ENCODE measurements at places on chromosomes 7 and 10.

DNA sequence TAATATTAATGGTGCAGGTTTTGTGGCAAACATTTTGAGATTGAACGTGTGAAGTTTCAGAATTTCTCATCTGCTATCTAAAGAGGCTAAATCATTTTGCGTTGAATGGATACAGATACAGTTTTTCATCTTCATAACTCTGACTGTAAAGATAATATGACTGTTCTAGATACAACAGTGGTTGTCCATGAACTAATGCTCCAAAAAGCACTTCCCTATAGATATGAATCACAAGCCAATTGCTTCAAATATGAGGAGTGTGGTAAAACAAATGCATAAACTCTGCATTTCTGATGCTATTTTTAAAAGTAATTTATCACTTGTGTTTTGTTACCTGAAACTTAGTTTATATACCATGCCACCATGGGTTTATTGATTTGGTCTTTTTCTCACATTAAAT, 750.1 kb downstream of the MAGI2 start:
- DNase-seq = no peak

GRCh38 chr10:51718804-51719291, 19.5 kb upstream of the CSTF2T start:
- DNase-seq = no peak

- no peak for DNase-seq
Measured at GRCh38 chr10:58352956-58353610, 18.3 kb downstream of the UBE2D1 start.

DNA sequence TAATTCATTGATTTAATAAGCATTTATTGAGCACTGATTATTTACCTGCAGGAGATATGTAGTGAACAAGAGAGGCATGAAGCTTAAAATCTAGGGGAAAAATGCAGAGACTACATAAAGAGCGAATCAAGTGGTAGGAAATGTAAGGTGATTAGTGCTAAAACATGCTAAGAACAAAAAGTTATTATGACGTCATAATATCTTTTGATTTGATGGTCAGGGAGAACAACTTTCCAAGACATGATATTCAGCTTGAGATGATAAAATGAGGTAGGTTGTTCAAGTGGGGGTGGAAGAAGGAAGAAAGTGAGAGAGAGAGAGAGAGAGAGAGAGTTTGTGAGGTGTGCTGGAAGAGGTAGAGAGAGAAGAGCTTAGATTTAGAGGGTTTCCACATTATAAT, 317.7 kb downstream of the NRG3 start:
- DNase-seq = no peak

GRCh38 chr7:86479144-86479543, 164.6 kb upstream of the GRM3 start:
- no peak for DNase-seq

DNA sequence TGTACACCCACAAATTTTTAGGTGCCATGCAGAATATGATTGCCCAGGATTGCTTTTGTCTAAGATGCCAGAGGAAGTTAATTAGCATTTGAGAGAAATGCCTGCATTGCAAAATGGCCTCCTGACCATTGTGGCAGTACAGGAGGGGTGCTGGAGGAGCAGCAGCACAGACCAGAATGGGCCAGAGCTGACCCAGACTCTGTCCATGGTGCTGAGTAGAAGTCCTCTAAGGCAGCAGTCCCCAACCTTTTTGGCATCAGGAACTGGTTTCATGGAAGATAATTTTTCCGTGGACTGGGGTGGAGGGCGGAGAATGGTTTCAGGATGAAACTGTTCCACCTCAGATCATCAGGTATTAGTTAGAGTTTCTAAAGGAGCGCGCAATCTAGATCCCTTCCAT, 217.8 kb upstream of the AGK start:
- no peak for DNase-seq
